KG1 (cell line): ENCODE measurements at places on chromosomes 6 and 20.

- no peak for DNase-seq
Measured at GRCh38 chr6:72939004-72939403, 286.3 kb downstream of the KHDC1L start.

- no peak for DNase-seq
Measured at GRCh38 chr20:45229264-45230056, 8.3 kb downstream of the SEMG2 start.

GRCh38 chr6:62371453-62372210 is 85.6 kb upstream of the KHDRBS2 start:
- no peak for DNase-seq

GRCh38 chr6:117771403-117771802 is 96.1 kb downstream of the NUS1 start:
- DNase-seq: no peak

DNA sequence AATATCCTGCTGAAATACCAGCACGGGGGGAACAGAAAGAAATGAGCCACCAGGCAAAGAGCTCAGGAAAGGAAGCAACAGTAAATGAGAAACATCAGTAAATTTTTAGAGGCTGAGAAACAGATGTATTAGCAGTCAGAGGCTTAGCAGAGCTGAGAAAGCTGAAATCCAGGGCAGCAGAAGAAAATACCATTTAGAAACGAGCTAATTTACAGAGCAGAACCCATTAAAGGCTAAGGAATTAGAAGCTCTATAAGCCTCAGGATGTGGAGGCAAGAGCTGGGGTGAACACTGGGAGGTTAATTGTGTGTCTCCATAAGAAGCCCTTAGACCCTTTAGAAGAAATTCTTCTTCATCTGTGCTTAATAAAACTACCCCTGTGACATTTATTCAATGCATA is 178.6 kb upstream of the RGS17 start:
- no peak for DNase-seq

DNA sequence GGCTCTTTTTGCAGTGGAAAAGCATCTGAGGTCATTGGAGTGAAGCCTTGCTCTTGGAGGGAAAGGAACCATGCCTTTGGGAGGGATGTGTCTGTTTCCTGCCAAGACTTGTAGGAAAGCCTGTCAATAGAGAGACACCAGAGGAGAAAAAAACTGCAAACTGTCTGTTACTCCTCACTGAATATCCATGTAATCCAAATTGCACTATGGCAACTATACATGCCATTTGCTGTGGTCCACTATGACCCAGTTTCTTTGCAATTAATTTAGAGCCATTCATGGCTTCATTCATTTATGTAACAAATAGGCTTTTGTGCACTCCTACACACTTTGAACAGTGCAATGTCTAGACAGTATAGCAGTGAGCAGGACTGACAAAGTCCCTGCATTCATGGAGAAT is 296.5 kb downstream of the SLC35F1 start:
- no peak for DNase-seq

- no peak for DNase-seq
Measured at GRCh38 chr6:168078175-168078942, 653 bp downstream of the FRMD1 start.

- no peak for DNase-seq
Measured at GRCh38 chr20:19777315-19777714, 19.3 kb downstream of the RIN2 start.

- no peak for DNase-seq
Measured at GRCh38 chr6:168013250-168013915, 15.9 kb downstream of the KIF25 start.

- peak; percentile 29 for DNase-seq
Measured at GRCh38 chr6:33126101-33126714, 50.4 kb downstream of the HLA-DPB1 start.

GRCh38 chr6:27547157-27548075 is 74.5 kb upstream of the ZNF184 start:
- DNase-seq: peak; percentile 27

GRCh38 chr6:144194293-144194810 is 44.0 kb downstream of the STX11 start:
- no peak for DNase-seq

GRCh38 chr20:13024596-13024995 is 15.8 kb downstream of the SPTLC3 start:
- no peak for DNase-seq

DNA sequence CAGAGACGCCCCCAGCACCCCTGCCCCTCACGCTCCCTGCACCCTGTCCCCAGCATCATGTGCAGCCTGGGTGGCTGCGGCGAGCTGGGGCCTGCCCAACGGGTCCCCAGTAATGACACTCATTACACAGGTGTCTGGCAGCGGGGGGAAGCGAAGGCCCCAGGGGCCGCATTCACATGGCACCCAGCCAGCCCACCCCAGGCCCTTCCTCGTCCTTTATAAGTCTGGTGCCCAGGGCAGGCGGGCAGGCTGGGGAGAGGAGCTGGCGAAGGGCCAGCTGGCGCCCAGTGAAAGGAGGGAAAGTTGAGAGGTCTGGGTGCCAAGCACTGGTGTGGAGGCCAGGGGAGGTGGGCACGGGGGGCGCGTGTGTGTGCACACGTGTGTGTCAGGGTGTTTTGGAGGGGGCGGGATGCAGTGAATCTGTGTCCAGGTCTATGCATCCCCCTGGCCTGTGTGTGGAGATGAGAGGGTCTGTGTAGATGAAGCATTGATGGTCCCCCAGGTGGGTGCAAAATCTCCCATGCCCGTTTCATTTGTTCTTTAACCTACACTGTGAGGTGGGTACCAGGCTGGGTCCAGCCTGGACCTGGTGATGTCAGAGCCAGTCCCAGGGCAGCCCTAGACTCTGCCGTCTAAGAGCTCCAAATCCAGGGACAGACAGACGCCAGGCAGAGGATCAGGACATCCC is 105.3 kb downstream of the CEBPB start:
- DNase-seq: no peak

- no peak for DNase-seq
Measured at GRCh38 chr6:17859846-17860245, 127.6 kb downstream of the KIF13A start.

DNA sequence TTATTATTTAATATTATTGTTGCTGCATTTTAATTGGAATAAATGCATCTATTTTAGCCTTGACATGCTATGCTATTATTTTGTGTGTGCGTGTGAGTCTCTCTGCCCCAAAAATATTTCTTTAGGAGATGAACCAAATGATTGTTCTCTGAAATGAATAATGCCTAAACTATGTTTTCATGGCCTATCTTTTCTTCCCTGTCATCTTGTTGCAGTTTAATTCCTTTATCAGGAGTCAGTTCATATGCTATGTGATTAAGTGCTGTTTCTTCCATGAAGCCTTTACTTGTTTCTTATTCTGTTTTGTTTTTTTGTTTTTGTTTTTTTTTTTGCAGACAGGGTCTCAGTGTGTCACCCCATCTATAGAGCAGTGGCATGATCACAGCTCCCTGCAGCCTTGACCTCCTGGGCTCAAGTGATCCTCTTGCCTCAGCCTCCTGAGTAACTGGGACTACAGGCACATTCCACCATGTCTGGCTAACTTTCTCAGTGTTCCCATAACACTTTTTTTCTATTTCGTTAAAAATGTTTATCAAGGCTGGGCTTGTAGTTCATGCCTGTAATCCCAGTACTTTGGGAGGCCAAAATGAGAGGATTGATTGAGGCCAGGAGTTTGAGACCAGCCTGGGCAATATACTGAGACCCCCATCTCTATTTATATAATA is 25.7 kb downstream of the TPX2 start:
- no peak for DNase-seq

DNA sequence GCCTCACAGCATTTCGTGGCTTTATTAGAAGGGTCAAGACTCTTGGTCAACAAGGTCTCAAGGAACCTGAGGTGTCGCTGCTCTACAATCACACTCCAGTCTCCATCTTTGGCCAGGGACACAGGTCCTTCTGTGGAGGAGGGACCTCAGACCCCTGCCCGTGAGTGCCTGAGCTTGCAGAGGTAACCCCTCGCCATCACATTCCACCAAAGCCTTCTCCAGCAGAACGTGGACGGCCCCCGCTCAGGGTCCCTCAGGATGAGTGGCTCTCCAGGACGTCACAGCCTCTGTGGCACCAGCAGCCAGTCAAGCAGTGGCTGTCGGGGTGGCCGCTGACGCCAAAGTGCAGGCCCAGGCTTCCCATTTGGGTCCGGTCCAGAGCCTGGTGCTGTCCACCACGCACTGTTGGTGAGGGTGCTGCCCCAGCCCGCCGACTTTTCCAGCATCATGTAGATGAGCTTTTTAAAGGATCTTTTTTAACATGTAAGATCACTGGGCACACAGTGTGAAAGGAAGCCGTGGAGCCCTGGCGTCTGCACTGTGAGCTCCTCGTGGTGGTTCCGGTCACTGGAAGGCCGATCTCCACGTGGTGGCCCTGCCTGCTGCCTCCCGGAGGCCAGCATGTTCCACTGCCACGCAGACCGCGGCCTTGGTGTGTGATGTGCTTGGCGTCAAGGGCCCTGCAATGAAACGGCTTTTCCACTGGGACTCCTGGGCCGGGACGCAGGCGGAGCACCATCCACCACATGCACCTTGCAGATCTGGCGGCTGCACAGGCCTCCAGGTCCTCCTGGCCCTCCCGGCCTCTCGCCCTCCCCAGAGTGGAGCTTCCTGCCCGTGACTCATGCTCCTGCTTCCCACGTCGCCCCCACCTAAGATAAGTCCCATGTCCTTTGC is 8.3 kb upstream of the KIF25 start:
- DNase-seq: no peak

- DNase-seq: no peak
Measured at GRCh38 chr20:3235666-3236324, 3.2 kb downstream of the SLC4A11 start.

DNA sequence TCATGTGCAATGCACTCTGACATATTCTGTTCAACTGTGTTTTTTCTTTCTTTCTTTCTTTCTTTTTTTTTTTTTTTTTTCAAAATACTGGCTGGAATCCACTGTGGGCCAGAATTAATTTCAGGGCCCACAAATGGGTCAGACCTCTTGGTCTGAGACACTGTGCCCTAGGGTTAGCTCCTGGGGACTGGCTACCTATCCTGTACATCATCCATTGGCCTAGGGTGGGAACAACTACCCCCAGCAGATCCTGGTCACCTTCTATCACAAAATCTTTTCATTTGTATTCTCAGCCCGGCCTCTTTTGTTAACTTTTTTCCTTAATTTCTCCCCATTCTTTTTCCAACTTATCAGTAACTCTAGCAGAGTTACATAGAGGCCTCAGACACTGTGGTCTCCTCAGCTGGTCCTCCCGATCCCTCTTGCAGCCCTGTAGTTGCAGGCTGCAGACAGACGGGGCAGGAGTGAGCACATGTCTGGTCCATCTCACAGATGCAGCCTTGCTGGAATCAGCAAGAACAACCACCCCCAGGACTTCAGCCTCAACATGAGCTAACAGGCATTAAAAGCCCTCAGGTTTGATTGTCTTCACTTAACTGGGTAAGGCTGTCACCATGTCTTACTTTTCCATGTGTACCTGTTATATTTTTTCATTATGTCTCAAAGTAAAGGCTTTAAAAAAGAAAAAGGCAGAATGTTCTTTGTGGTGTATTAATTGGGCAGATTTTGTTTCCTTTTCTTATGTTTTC is 41.3 kb downstream of the TXLNB start:
- DNase-seq: no peak

GRCh38 chr6:88864359-88865054 is 98.9 kb downstream of the RNGTT start:
- no peak for DNase-seq

GRCh38 chr6:21367148-21367547 is 226.4 kb upstream of the SOX4 start:
- no peak for DNase-seq
